GM23248 (cell line): ENCODE measurements at places on chromosomes 6 and 20.

DNA sequence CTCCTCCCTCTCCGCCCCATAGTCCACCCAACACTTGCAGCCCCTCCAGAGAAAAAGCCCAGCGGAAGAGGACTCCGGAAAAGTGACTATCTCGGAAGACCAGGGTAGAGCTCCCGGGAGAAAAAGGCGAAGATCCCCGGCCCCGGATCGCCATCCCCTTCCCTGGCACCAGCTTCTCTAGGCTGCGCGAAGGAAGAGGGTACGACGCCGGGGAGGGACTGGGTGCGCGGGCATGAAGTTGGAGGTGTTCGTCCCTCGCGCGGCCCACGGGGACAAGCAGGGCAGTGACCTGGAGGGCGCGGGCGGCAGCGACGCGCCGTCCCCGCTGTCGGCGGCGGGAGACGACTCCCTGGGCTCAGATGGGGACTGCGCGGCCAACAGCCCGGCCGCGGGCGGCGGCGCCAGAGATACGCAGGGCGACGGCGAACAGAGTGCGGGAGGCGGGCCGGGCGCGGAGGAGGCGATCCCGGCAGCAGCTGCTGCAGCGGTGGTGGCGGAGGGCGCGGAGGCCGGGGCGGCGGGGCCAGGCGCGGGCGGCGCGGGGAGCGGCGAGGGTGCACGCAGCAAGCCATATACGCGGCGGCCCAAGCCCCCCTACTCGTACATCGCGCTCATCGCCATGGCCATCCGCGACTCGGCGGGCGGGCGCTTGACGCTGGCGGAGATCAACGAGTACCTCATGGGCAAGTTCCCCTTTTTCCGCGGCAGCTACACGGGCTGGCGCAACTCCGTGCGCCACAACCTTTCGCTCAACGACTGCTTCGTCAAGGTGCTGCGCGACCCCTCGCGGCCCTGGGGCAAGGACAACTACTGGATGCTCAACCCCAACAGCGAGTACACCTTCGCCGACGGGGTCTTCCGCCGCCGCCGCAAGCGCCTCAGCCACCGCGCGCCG is 822 bp downstream of the FOXQ1 start:
- DNase-seq = peak; percentile 42
- H3K36me3 ChIP-seq = no peaks in the 10 kb centered on the region
- no peak overlapping the region for H3K27ac ChIP-seq
- peaks cover 35% of the 10 kb centered on the region for H3K27me3 ChIP-seq
- peak overlapping the region; percentile 73 for H3K4me3 ChIP-seq

- H3K36me3 ChIP-seq = no peaks in the 10 kb centered on the region
- H3K27ac ChIP-seq = no peak overlapping the region
- no peak for DNase-seq
- no peak overlapping the region for H3K4me3 ChIP-seq
Observed at GRCh38 chr6:168221000-168221399, 98.6 kb downstream of the DACT2 start.

- H3K4me1 ChIP-seq = no peaks in the 10 kb centered on the region
- H3K4me3 ChIP-seq = no peak overlapping the region
- no peak for DNase-seq
Observed at GRCh38 chr20:40891351-40891750, 137.3 kb upstream of the TOP1 start.

GRCh38 chr6:13671548-13672127 is 40.0 kb downstream of the RANBP9 start:
- H3K4me3 ChIP-seq = no peak overlapping the region
- no peak overlapping the region for H3K27ac ChIP-seq
- H3K36me3 ChIP-seq = no peaks in the 10 kb centered on the region
- peaks cover 19% of the 10 kb centered on the region for H3K4me1 ChIP-seq
- H3K27me3 ChIP-seq = no peaks in the 10 kb centered on the region

DNA sequence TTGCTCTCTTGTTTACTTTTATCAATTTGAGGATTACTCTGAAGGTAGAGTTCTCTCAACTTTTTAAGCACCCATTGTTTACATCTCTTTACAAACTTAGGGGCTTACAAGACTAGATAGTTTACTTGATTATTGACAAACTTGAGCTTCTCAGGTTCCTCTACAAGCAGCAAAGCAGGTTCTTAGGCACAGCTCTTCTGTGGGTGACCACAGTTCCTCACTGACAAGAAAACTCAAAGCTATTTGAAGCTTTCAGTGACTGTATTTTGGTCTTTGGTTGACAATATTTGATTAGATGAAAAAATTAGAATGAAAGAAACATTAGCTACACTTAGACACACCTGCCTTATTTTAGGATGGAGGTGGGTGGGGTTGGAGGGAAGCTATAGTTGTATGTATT is 327.3 kb upstream of the RUNX2 start:
- H3K4me3 ChIP-seq = no peak overlapping the region
- no peaks in the 10 kb centered on the region for H3K36me3 ChIP-seq
- no peaks in the 10 kb centered on the region for H3K27me3 ChIP-seq
- H3K27ac ChIP-seq = no peak overlapping the region

GRCh38 chr20:9119776-9120175 is 50.9 kb downstream of the PLCB4 start:
- H3K4me3 ChIP-seq = no peak overlapping the region
- no peaks in the 10 kb centered on the region for H3K27me3 ChIP-seq
- DNase-seq = no peak
- H3K27ac ChIP-seq = no peak overlapping the region

- peaks cover 36% of the 10 kb centered on the region for H3K4me1 ChIP-seq
- peak overlapping the region; percentile 76 for H3K27ac ChIP-seq
- no peak overlapping the region for H3K4me3 ChIP-seq
- no peaks in the 10 kb centered on the region for H3K27me3 ChIP-seq
- peak; percentile 95 for DNase-seq
Observed at GRCh38 chr20:50224531-50225255, 34.1 kb downstream of the CEBPB start.

DNA sequence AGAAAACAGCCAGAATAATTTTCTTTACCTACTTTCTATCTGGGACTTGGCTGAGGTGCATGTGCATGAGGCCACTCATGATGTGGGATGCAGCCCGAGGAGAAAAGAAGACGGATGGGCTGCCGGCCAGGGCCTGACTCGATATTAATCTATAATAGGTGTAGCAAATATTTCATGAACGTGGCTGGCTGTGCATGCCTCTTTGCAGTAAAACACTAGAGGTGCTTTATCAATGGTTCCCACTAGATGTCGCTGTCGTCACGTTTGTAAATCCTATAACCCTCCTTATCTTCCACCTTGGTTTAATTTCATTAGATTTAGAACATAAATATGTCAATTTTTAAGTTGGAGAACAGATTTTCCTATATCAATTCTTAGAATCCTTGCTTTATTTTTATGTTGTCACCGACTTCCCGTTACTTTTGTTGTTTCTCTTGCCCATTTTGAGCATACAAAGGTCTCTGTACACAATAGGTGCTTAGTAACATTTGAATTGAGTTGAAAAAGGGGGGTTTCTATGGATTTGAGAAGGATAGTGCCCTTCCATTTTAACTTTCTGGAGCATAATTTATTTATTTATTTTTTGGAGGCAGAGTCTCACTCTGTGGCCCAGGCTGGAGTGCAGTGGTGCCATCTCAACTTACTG is 19.6 kb upstream of the FERMT1 start:
- H3K4me3 ChIP-seq = no peak overlapping the region
- peak; percentile 56 for DNase-seq
- H3K4me1 ChIP-seq = no peaks in the 10 kb centered on the region
- H3K36me3 ChIP-seq = no peaks in the 10 kb centered on the region
- peaks cover 14% of the 10 kb centered on the region for H3K27me3 ChIP-seq

DNA sequence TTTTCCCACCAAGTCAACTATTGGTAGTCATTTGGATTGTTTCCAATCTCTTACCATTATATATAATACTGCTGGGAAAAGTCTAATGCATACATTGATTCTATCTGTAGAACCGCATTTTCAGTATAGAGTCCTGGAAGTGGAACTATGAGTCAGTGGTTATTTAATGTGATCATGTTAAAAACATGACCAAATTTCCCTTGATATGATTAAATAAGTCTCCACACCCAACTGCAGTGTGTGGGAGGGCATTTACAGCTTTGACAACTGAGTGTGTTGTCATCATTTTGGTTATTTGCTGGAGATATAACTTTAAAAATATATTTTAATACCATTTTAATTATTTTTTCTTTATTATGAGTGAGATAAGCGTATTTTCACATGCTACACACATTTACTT is 1027.6 kb downstream of the EYS start:
- no peaks in the 10 kb centered on the region for H3K4me1 ChIP-seq
- H3K27ac ChIP-seq = no peak overlapping the region
- no peak for DNase-seq

GRCh38 chr6:77466451-77467437 is 3.5 kb upstream of the HTR1B start:
- peak; percentile 48 for DNase-seq
- peak overlapping the region; percentile 79 for H3K4me3 ChIP-seq
- H3K27ac ChIP-seq = no peak overlapping the region
- H3K27me3 ChIP-seq = peaks cover 46% of the 10 kb centered on the region

- H3K4me3 ChIP-seq = no peak overlapping the region
- peak; percentile 64 for DNase-seq
- H3K36me3 ChIP-seq = peaks cover 26% of the 10 kb centered on the region
- H3K27ac ChIP-seq = no peak overlapping the region
- H3K27me3 ChIP-seq = no peaks in the 10 kb centered on the region
Observed at GRCh38 chr6:132298344-132298949, 102.8 kb downstream of the MOXD1 start.

GRCh38 chr20:37734228-37734985 is 40.6 kb downstream of the CTNNBL1 start:
- peaks cover 24% of the 10 kb centered on the region for H3K36me3 ChIP-seq
- no peak overlapping the region for H3K27ac ChIP-seq
- no peaks in the 10 kb centered on the region for H3K27me3 ChIP-seq
- peaks cover 16% of the 10 kb centered on the region; the same call in 1 of the 2 replicates for H3K4me1 ChIP-seq
- no peak overlapping the region for H3K4me3 ChIP-seq

DNA sequence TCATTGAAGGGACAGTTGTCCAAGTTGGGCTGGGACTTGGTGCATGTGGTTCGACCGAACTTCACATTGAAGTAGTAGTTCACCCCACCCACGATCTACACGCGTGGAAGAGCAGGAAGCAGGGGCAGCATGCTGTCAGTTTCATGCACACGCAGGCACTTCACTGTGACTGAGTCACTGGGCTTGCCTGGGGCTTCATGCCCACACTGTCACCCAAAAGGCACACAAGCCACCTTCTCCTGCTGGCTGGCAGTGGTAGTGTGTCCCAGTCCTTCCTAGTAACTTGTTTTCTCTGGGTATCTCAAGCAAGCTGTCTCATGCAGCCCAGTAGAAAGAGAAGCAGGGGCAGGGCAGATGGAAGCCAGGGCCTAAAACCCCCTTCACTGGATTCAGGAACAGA is 2.0 kb downstream of the CST5 start:
- H3K4me1 ChIP-seq = no peaks in the 10 kb centered on the region
- no peaks in the 10 kb centered on the region for H3K27me3 ChIP-seq
- no peaks in the 10 kb centered on the region for H3K36me3 ChIP-seq
- H3K4me3 ChIP-seq = no peak overlapping the region

GRCh38 chr20:52869698-52870501 is 102.3 kb upstream of the TSHZ2 start:
- no peak overlapping the region for H3K27ac ChIP-seq
- H3K4me3 ChIP-seq = no peak overlapping the region
- H3K27me3 ChIP-seq = no peaks in the 10 kb centered on the region
- no peaks in the 10 kb centered on the region for H3K36me3 ChIP-seq
- no peak for DNase-seq

GRCh38 chr6:4805553-4806336 is 29.5 kb downstream of the CDYL start:
- no peak overlapping the region for H3K27ac ChIP-seq
- peak; percentile 55 for DNase-seq
- H3K36me3 ChIP-seq = no peaks in the 10 kb centered on the region
- H3K27me3 ChIP-seq = no peaks in the 10 kb centered on the region

DNA sequence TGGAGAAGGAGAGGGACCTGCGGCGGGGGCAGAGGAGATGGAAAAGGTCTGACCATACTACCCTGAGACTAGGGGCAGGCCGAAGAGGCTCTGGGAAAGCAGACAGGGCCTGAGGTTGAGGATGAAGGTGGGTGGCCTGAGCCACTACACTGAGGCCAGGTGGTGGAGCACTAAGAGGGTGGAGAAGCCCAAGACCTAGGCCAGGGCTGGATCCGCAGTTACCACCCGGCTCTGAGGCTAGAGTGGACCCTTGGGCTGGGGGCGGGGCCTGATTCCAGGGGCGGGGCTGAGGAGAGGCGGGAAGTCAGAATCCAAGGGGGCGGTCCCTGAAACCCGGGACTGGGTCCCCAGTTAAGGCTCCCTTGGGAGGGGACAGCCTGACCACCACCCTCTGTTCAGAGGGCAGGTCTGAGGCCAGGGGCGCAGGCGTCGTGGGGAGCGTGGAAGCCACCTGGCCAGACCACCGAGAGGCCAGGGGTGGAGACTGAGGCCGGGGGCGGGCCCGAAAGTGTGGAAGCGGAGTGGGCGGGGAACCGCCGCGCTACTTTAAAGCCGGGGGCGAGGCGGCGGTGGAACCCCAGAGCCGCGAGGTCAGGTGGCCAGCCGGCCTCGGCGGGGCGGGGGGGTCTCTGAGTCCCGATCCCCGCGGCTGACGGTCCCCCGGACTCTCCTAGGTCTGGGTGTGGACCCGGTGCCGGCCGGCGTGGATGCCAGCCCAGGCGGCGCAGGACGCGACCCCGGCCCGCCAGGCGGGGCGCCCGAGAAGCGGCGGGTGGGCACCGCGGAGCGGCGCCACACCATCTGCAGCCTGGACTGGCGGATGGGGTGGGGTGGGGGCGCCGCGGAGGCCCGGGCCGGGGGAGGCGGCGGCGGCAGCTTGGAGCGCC is 8.3 kb downstream of the CCM2L start:
- H3K27ac ChIP-seq = no peak overlapping the region
- peaks cover 71% of the 10 kb centered on the region for H3K27me3 ChIP-seq
- no peaks in the 10 kb centered on the region for H3K36me3 ChIP-seq
- no peaks in the 10 kb centered on the region for H3K4me1 ChIP-seq

- no peak for DNase-seq
- no peak overlapping the region for H3K27ac ChIP-seq
- H3K36me3 ChIP-seq = no peaks in the 10 kb centered on the region
- no peaks in the 10 kb centered on the region for H3K27me3 ChIP-seq
- H3K4me1 ChIP-seq = no peaks in the 10 kb centered on the region
Observed at GRCh38 chr6:21846541-21847451, 253.2 kb downstream of the SOX4 start.

- peak overlapping the region; percentile 60 for H3K4me3 ChIP-seq
- H3K27me3 ChIP-seq = no peaks in the 10 kb centered on the region
- peak overlapping the region; percentile 96 for H3K27ac ChIP-seq
- DNase-seq = peak; percentile 94
- H3K4me1 ChIP-seq = peaks cover 56% of the 10 kb centered on the region
Observed at GRCh38 chr6:52595000-52595795, 18.3 kb upstream of the TRAM2 start.

GRCh38 chr20:54123587-54124180 is 50.1 kb downstream of the CYP24A1 start:
- peaks cover 29% of the 10 kb centered on the region for H3K4me1 ChIP-seq
- no peaks in the 10 kb centered on the region for H3K27me3 ChIP-seq
- peak overlapping the region; percentile 85 for H3K27ac ChIP-seq
- H3K4me3 ChIP-seq = no peak overlapping the region
- H3K36me3 ChIP-seq = no peaks in the 10 kb centered on the region

- H3K4me3 ChIP-seq = no peak overlapping the region
- no peak overlapping the region for H3K27ac ChIP-seq
- H3K4me1 ChIP-seq = peaks cover 22% of the 10 kb centered on the region
- no peaks in the 10 kb centered on the region for H3K27me3 ChIP-seq
Observed at GRCh38 chr6:11750682-11751081, 27.9 kb downstream of the ADTRP start.
